Head of caudate nucleus (tissue), 42 donors: ENCODE measurements at places on chromosomes 16 and 17.

DNA sequence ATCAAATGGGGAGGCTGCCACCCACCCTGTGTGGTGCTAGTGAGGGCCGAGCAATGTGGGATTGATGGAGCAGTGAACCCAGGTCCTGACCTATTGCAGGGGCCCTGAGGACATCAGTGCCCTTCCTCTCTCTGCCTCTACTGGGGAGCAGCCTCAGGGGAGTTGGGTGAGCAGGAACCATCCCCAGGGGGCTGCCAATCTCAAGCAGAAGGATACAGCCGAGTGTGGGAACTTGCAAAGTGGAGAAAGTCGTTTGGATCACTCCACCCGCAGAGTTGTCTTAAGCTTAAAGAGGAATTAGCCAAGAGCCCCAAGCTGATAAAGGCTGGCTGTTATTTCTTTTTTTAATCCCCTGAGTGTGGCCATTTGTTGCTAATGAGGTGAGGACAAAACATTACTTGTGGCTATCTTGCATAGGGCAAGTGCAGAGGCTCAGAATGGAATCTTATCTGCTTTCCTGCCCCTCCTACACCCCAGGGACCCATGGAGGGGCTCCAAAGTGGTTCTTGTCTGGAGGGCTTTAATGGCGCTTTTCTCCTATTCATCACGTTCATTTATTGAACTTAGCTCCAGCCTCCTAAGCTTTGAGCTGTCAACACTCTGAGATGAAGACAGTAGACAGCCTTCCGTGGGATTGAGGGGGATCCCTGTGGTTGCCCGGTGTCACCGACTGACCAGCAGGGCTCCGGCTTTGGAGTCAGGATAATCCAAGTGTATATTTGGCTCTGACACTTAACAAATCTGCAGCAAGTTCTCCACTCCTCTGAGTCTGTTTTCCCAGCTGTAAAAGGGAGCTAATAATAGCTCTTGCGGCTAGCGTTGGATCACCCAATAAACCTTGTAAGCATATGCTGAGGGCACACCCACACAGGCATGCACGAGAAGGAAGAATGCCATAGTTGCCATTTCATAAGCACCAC lies 45.1 kb downstream of the MYH11 start:
- no peak for DNase-seq

DNA sequence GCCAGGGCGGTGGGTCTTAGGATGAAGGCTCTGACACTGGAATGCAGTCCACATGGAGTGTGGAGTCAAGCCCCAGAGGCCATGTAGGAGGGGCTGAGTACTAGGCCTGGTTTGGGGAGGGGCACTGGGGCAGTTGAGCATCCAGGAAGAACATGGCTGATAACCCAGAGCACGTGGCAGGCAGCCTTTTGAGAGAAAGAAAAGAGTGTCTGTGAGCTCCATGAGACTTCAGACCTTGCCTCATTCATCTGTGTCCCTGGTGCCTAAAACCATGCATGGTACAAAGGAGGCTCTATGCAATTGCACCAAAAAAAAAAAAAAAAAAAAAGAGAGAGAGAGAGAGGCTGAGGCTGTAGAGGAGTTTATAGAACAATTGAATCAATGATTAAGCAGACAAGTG lies 14.6 kb downstream of the SLC46A1 start:
- no peak for DNase-seq

DNA sequence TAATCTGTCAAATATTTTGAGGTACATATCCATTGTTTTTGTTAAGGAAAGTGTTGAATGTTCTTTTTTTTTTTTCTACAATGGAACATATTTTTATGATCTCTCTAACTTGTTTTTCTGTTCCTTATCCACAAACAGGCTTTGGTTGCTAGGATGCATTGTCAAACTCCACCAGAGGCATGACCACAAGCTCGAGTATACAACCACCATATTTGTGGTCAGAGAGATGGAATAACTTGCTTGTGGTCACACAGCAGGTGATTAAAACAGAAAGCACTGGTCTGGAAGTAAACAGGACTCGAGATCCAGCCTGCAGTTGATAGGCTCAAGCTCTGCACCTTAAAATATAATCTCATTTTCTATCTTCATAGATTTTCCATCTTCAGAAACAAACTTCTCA lies 105.8 kb upstream of the ADAMTS18 start:
- DNase-seq = no peak

GRCh38 chr16:15953477-15953876 lies 4.1 kb downstream of the ABCC1 start:
- no peak for DNase-seq

- DNase-seq = no peak
These were observed 34.1 kb upstream of the DHX8 start for GRCh38 chr17:43449470-43450248.

GRCh38 chr16:49484451-49484849 lies 110.8 kb downstream of the C16orf78 start:
- no peak for DNase-seq

GRCh38 chr16:1414532-1415260 lies at the start of gene UNKL:
UNKL (minus strand) TSS chr16:1414704; CDS start chr16:1414691, 13 bp downstream.
- peak; percentile 81 for DNase-seq

- no peak for DNase-seq
These were observed 34.4 kb downstream of the CDRT4 start for GRCh38 chr17:15432807-15433611.

GRCh38 chr16:85746460-85747215 lies 4.3 kb downstream of the C16orf74 start:
- no peak for DNase-seq

DNA sequence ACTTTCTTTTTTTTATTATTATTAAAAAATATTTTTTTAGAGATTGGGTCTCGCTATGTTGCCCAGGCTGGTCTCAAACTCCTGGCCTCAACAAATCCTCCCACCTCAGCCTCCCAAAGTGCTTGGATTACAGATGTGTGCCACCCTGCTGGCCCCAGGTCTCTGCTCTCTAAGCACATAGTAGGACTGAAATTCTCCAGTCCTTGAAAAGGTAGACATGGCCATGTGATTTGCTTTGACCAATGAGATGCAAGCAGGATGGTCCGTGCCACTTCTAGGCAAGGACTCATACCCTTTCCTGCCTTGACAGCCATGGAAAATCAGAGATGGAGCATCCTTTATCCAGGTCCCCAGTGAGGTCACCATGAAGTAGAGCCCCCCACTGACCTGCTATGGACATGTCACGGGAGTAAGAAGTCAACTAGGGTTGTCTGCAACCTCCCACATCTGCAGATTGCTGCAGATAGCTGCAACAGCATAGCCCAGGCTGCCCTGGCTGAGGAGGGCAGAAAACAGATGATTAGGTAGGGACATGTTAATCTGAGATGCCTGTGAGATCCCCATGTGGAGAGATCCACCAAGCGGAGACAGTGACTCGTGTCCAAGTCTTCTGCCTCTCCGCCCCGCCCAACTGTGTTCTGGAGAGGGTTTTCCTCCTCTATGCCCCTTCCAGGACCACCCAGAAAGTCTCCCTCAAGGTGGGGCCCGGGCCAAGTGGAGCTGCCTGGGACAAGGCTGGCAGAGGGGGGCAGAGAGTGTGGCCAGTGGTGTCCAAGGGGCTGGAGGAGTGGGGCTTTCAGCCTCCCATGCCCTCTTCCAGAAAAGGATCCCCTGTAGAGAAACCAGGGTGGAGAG lies 11.0 kb downstream of the GSG1L start:
- DNase-seq = no peak

GRCh38 chr16:49839017-49839825 lies 16.7 kb downstream of the ZNF423 start:
- no peak for DNase-seq

GRCh38 chr17:83037084-83037873 lies 42.1 kb upstream of the METRNL start:
- no peak for DNase-seq

- no peak for DNase-seq
These were observed 834 bp upstream of the TXNDC11 start for GRCh38 chr16:11743308-11744074.

GRCh38 chr17:17836818-17837379 lies at the start of gene SREBF1:
SREBF1 (minus strand) TSS chr17:17836986; CDS start chr17:17836817, 169 bp downstream.
- no peak for DNase-seq

DNA sequence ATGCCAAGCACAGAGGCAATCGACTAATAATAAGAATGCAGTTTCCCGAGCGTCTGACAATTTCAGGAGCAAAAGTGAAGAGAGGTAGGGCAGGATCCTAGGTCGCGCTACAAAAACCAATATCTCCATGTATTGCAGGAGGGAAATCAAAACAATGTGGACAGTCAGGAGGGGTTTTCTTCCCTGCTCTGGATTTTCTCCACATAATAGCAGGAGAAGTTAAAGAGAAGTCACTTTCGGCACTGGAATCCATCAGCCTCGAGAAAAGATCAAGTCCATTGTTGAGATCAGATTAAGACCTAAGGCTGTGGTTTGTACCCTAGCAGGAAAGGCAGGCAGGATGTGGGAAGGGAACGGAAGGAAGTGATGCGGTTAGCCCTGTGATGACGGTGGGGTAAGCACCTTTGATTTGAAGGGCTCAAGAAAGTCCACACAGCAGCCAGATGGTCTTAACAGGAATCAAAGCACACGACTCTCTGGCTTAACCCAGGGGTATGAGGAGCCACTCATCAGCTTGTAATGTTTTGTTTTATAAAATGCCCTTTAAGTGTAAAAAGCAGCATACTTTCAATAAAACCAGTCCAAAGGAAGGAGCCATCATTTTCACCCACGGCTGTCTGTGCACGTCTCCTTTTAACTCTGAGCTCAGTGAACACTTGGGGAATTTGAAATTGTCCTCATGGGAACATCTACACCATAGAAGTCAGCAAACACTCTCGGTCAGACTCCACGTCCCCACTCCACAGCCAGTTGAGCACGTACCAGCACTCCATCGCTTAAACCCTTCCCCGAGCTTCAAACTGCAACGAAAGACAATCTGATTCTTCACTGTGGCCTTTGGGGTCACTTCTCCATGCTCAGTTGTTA lies 15.8 kb upstream of the AKTIP start:
- no peak for DNase-seq

GRCh38 chr17:74446551-74447500 lies 14.9 kb downstream of the GPRC5C start:
- DNase-seq = no peak

DNA sequence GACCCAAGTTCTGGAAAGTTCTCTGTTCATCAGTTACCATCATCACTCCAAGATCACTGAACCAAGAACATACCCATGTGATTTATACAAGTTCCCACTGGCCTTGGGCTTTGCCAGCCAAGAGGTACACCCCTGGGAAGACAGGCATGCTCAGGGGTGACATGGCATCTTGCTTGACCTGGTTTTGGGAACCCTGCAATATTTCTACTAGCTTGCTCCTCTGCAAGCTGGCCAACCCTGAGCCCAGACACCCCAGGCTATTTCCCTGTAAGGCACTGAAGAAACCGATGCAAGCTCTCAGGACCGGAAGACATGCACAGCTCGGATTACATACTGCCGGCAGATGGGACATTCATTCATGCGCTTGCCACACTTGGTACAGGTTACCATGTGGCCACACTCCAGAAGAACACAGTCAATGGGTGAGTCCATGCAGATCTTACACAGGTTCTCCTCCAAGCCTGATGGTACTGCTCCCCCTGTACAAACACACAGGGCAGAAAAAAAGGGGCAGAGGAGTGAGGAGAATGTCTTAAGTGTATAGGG lies 31.4 kb downstream of the LIG3 start:
- DNase-seq = no peak

GRCh38 chr16:58366247-58367031 lies 25.8 kb upstream of the GINS3 start:
- DNase-seq = peak; percentile 28

- peak; percentile 55 for DNase-seq
These were observed 132.1 kb downstream of the CLEC16A start for GRCh38 chr16:11076259-11077018.

DNA sequence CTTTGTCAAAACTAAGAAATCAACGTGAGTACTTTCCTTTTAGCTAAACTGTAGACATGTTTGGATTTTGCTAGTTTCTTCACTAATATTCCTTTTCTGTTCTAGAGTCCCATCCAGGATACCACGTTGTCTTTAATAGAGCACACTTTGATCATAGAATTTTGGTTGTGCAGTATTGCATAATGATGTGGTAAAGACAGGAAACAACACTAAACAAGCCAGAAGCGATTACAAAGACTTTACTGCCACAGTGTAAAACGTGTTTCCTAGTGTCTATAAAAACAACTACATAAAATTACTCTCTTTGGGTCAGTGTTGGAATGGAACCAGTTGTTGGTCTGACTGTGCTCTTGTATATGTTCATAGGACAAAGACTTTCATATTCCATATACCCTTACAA lies 19.3 kb downstream of the SHISA9 start:
- no peak for DNase-seq

DNA sequence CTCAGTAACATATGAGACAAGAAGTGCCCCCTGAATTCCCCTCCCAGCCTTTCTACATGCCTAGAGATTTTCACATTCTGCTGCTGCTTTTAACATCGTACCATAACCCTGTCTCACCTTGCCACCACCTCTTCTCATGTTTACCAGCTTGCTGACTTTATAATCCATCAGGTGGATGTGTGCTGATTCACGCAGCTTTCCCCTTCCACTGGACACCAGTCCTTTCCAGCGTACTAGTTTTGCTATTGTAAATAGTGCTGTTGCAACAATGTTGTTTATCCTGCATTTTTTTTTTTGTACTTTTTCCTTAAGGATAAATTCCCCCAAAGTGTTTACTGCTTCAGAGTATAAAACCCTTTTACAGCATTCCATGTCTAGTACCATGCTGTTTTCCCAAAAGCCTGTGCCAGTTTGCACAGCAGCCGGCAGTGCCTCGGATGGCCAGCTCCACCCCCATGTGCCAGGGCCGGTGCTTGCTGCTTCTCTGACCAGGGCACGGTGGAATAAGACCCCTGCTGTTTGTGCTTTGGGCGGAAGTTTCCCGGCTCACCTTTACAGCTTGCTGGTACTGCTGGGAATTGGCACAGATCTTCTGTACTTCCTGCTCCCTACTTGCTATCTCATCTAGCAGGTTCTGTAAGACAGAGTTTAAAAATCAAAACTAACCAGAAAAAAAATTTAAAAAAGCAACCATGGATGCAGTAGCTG lies 41.3 kb downstream of the UBN1 start:
- DNase-seq = no peak

GRCh38 chr16:28820016-28820415 lies 2.8 kb upstream of the ATXN2L start:
- no peak for DNase-seq

DNA sequence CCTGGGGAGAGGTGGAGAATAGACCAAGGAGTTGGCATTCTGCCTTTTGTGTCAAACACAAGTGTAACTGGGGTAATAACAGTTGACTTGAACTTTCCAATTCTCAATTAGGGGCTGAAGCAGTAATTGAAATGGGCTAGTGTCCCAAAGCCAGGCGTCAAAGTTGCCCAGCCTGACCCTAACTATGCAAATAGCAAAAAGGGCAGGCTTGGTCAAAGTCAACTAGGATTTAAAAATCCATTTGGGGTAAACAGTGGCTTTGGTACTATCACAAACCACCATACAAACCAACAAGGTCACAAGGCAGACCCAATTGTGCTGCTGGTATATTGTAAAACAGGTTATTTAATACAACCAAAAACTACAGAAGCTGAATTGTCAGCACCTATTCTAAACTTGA lies 18.0 kb downstream of the NFE2L1 start:
- DNase-seq = no peak
